ENCODE measurements at places on chromosomes 12 and 14.

GRCh38 chr12:32698285-32698684 lies 19.2 kb downstream of the DNM1L start:
- DNase-seq = no peak
- peaks cover 7% of the 10 kb centered on the region for H3K4me1 ChIP-seq
- no peak overlapping the region for H3K27ac ChIP-seq

DNA sequence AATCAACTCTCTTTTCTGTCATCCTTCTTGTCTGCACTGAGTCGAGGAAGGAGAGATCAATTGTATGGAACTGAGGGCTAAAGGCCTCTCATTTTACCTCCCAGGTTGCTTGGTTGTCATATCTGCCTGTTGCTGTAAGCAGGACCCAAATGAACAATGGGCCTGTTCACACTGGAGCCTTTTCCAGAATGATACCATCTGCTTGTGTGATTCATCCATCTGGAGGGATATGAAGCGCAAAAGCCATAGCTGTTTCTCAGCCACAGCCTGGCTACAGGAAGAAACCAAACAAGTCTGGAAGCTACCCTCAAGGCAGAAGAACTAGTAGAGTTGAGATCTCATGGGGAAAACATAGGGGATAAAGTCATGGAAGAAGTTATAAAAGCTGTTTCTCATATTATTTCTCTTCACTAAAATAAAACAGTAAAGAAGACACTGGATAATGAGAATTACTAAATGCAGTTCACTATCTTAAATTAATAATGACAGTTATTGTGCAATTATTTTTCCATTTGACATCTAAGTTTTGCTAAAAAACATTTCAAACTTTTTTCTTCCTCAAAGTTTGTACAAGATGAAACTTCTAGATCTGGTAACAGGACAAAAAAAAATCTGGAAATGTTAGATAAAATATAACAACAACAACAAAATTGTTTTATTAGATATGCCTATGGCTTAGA lies 106.3 kb downstream of the SPTSSA start:
- H3K27ac ChIP-seq = no peak overlapping the region
- H3K4me3 ChIP-seq = no peak overlapping the region
- no peaks in the 10 kb centered on the region for H3K27me3 ChIP-seq
- no peaks in the 10 kb centered on the region for H3K4me1 ChIP-seq
- no peak for DNase-seq

GRCh38 chr12:114481200-114481535 lies 75.2 kb upstream of the TBX5 start:
- no peak overlapping the region for H3K27ac ChIP-seq
- no peak for DNase-seq
- no peaks in the 10 kb centered on the region for H3K4me1 ChIP-seq
- H3K36me3 ChIP-seq = no peaks in the 10 kb centered on the region
- H3K27me3 ChIP-seq = peaks cover 24% of the 10 kb centered on the region

GRCh38 chr14:102870994-102871831 lies 51.2 kb upstream of the AMN start:
- no peak overlapping the region for H3K4me3 ChIP-seq
- no peaks in the 10 kb centered on the region for H3K36me3 ChIP-seq
- no peaks in the 10 kb centered on the region for H3K27me3 ChIP-seq
- no peaks in the 10 kb centered on the region for H3K4me1 ChIP-seq

GRCh38 chr12:22287776-22288621 lies 46.5 kb downstream of the ST8SIA1 start:
- H3K36me3 ChIP-seq = no peaks in the 10 kb centered on the region
- DNase-seq = no peak
- H3K27me3 ChIP-seq = no peaks in the 10 kb centered on the region
- H3K4me3 ChIP-seq = no peak overlapping the region

DNA sequence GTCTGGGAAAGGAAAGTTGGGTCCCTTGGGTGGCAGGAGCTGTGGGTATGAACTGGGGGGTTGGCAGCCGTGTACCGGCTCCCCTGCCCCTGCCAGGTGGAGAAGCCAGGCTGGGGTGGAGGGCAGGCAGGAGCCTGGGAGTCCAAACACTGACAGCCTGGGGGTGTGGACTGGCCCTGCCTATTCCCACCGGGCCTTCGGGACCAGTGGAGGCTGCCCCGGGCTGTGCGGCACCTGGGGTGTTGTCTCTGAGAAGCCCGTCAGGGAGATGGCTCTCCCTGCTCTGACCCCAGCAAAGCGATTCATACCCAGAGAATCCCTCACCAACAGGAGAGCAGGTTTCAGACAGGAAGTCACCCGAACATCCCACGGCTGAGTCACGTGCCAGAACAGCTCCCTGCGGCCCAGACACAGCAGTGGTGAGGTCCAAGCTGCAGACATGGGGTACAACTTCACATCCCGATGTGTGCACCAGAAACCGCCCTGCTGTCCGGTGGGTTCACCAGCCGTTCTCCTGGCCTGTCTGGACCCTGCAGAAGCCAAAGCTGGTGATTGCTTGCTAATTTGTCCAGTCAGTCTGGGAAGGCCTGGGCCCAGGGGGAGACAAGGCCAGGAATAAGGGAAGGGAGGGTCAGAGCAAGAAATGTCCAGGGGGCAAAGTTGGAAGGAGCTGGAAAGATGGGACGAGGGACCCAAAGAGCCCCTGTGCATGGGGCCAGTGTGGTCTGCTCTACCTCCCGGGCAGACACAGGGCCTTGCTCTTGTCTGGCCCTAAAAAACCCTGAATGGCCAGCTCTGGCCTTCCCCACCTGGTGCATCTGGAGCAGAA lies 2.1 kb upstream of the GPR132 start:
- H3K27me3 ChIP-seq = no peaks in the 10 kb centered on the region
- no peak overlapping the region for H3K4me3 ChIP-seq
- no peak overlapping the region for H3K27ac ChIP-seq
- DNase-seq = peak; percentile 40
- no peaks in the 10 kb centered on the region for H3K36me3 ChIP-seq

- H3K4me3 ChIP-seq = no peak overlapping the region
- no peak for DNase-seq
- H3K4me1 ChIP-seq = no peaks in the 10 kb centered on the region
- no peaks in the 10 kb centered on the region for H3K27me3 ChIP-seq
- no peak overlapping the region for H3K27ac ChIP-seq
Measured at GRCh38 chr12:74440469-74440868, 97.2 kb upstream of the ATXN7L3B start.

DNA sequence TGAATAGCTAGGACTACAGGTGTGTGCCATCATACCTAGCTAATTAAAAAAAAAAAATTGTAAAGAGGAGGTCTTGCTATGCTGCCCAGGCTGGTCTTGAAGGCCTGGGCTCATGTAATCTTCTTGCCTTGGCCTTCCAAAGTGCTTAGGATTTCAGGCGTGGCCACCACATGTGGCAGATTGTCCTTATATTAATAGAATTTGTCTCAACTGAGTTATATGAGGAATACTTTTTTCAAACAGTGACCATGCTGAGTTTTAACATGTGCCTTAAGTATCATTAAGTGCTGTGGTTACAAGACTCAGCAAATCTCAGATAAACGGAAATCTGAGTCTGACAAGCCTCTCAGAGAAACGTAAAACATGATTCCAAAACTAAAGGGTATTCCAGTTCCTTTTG lies 83.2 kb upstream of the FERMT2 start:
- peaks cover 2% of the 10 kb centered on the region for H3K36me3 ChIP-seq
- no peak overlapping the region for H3K27ac ChIP-seq
- H3K4me1 ChIP-seq = peaks cover 5% of the 10 kb centered on the region
- no peak overlapping the region for H3K4me3 ChIP-seq
- no peak for DNase-seq

DNA sequence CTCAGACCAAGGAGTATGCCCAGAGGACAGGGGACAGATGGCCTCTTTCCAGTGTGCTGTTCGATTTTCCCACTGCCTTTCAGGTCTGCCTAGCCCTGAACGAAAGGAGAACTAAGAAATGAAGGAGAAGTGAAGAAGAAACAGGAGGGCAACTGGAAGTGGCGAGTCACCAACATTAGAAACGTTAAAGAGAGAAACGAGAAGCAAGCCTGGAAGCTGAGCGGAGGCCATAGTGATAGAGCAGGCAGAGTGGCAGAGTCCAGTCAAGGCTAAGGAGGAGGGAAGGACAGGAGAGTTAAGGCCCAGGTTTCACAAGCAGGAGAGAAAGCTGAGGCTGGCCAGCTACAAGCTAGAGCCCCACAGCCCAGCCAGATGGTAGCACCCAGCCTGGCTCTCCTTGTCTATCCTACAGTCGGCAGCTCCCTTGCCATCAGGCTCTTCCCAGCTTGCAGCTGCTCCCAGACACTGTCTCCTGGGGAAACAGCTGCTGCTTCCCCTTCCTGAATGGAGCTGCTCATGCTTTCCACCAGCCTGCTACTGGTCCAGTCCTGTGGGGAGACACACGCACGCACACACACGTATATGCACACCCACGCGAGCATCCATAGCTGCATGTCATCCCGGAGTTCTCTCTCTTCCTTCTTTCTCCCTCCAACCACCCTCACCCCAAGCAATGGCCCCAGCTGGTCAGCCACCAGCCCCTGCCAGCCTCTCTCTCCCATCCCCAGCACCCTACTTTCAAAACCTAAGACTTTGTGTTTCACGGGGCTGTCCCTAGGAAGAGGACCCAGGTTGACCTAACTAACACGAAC lies 139.7 kb upstream of the CCND2 start:
- no peaks in the 10 kb centered on the region for H3K4me1 ChIP-seq
- H3K4me3 ChIP-seq = no peak overlapping the region
- no peak overlapping the region for H3K27ac ChIP-seq

DNA sequence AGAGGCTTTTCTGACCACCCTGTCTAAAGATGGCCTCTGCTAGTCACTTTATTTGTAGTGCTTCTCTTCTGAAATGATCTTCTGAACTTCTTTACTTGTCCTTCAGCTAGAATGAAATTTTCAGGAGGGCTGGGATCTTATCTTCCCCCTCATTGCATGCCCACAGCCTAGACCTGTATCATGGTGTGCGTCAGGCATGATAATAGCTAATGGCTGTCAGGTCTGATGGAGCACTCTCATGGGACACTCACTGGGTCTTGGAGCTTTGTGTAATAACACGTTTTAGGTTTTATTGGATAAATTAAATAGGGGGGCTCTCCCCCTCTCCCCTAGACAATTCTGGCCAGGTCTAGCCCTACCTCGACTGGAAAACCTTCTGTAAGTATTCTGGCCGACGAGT lies 97.1 kb upstream of the NRXN3 start:
- no peaks in the 10 kb centered on the region for H3K27me3 ChIP-seq
- no peak for DNase-seq
- H3K36me3 ChIP-seq = no peaks in the 10 kb centered on the region
- no peak overlapping the region for H3K4me3 ChIP-seq
- no peaks in the 10 kb centered on the region for H3K4me1 ChIP-seq
- no peak overlapping the region for H3K27ac ChIP-seq

- no peaks in the 10 kb centered on the region for H3K36me3 ChIP-seq
- H3K4me3 ChIP-seq = no peak overlapping the region
- no peak overlapping the region for H3K27ac ChIP-seq
- DNase-seq = no peak
- H3K4me1 ChIP-seq = no peaks in the 10 kb centered on the region
Measured at GRCh38 chr14:99064262-99064954, 207.6 kb downstream of the BCL11B start.

DNA sequence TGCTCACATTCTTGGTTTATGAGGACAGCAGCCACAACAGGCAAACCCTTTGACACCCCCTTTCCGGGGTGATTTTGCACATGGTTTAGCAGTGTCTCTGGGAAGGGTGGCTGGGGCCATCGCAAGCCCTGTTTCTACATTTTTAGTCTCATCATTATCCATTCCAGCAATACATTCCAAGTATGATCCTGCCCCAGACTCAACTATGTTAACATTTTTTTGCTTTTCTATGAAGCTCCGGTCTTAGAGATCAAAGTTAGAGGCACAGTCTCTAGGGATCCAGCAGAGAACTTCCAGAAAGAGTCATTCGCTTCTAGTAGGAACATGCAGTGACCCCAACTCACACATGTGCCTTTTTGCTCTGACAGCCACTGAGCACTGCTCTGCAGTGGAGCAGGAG lies 130.9 kb downstream of the TBX5 start:
- H3K4me3 ChIP-seq = no peak overlapping the region
- no peak for DNase-seq
- H3K27me3 ChIP-seq = peaks cover 7% of the 10 kb centered on the region
- no peaks in the 10 kb centered on the region for H3K36me3 ChIP-seq

DNA sequence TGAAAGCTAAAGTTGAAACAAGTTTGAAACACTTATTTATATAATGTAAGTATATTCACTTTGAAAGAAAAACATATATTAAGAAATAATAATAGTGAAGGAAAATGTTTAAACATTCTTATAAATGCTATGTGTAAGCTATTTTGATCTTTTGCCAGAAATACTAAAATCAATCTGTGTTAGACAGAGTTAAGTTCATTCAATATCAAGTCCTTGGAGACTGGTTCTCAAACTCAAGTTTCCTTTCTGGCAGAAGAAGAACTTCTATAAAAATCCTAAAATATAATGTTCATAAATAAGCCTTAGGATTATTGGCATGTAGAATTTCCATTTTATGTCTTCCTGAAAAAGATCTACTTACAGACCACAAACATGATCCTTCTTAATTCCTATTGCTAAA lies 45.3 kb downstream of the TAOK3 start:
- no peak for DNase-seq
- H3K4me3 ChIP-seq = no peak overlapping the region
- H3K36me3 ChIP-seq = no peaks in the 10 kb centered on the region
- H3K27me3 ChIP-seq = no peaks in the 10 kb centered on the region
- no peak overlapping the region for H3K27ac ChIP-seq

- peak overlapping the region; percentile 10 for H3K27ac ChIP-seq
- H3K4me1 ChIP-seq = peaks cover 12% of the 10 kb centered on the region
- H3K27me3 ChIP-seq = no peaks in the 10 kb centered on the region
- no peaks in the 10 kb centered on the region for H3K36me3 ChIP-seq
- DNase-seq = no peak
Measured at GRCh38 chr12:89453121-89453978, 71.2 kb downstream of the GALNT4 start.

DNA sequence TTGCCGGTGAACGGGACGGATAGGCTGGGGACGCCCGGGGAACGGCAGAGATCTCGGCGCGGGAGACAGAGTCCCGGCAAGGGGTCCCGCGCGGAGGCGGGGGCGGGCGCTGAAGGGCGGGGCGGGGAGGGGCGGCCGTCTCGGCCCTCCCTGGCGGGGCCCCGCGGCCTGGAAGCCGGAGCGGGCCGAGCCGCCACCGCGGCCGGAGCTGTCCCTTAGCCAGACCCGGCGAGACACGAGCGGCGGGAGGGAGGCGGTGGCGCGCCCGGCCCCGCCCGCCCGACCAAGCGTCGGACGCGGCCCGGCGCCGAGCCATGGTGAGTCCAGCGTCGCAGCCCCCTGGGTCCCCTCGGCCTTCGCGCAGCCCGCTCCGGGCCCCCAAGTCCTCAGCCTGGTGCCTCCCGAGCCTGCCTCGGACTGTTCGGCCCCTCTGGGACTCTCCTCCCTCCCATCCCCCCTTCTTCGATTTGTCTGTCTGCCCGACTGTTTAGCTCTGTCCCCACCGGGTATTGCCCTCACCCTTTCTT lies at the start of gene ARHGEF40:
TSS of gene ARHGEF40 (plus strand) at position 222 of the 527 bp plus-strand sequence. CDS start at position 315, 93 bp downstream.
- peak within 1 kb of the TSS; percentile 84 for H3K27ac ChIP-seq
- peak within 1 kb of the TSS; percentile 83 for H3K4me3 ChIP-seq
- H3K27me3 ChIP-seq = no peaks in the 10 kb centered on the region
- H3K4me1 ChIP-seq = peaks cover 18% of the 10 kb centered on the region
